ENCODE measurements at places on chromosomes 11 and 22. TPM values are rescaled to one million over a fixed set of nuclear protein-coding genes. Genes with fewer than 3 reads are reported as not detected.

GRCh38 chr11:23252426-23252825 lies 392.2 kb upstream of the CCDC179 start:
- H3K4me1 ChIP-seq: no peaks in the 10 kb centered on the region
- no peak for DNase-seq
- no peak overlapping the region for H3K27ac ChIP-seq
- no peaks in the 10 kb centered on the region for H3K27me3 ChIP-seq

DNA sequence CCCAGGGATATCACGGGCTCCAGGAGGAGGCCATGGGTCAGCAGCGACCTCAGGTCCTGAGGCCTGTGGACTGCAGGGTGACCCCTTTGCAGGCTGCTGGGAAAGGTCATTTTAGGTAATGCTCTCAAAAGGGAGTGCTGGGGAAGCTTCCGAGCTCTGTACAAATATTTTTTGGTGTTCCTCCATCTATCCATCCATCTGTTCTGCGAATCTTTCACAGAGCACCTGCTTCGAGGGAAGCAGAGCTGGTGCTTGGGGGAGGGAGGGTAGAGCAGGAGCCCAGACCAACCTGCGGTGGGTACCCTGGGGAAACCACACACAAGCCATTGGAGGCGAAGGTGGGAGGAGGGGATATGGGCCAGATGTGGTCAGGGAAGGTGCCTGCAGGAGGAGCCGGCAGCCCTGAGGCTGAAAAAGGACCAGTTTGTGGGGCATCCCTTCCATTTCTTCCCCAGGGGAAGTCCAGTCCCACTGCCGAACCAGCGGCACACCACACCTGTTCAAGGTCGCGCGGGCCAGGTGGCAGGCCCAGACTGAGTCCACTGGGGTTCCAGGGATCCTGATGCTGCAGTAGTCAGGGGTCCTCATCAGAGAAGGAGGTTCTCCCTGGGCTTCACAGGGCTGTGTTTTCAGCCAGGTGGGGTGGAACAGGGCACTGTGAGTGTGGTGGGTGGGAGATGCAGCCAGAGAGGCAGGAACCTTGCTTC lies 13.1 kb downstream of the GNAZ start:
- H3K36me3 ChIP-seq: no peaks in the 10 kb centered on the region
- no peak overlapping the region for H3K27ac ChIP-seq

GRCh38 chr22:45259754-45260394 lies 19.2 kb upstream of the KIAA0930 start:
- no peak overlapping the region for H3K4me3 ChIP-seq
- H3K36me3 ChIP-seq: no peaks in the 10 kb centered on the region
- peaks cover 2% of the 10 kb centered on the region for H3K4me1 ChIP-seq

DNA sequence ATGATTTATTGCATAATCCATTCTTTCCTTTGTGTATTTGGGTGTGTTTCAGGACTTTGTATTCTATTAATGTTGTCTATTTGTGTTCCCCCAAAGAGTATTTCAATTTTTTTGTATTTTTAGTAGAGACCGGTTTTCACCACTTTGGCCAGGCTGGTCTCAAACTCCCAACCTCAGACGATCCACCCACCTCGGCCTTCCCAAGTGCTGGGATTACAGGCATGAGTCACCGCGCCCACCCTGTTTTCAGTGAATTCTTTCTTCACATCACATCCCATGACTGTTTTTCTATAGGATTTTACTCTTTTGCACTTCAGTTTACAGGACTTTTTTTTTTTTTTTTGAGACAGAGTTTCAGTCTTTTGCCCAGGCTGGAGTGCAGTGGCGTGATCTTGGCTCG lies 46.3 kb downstream of the RBX1 start:
- H3K27me3 ChIP-seq: peaks cover 8% of the 10 kb centered on the region
- peaks cover 4% of the 10 kb centered on the region for H3K4me1 ChIP-seq
- no peak overlapping the region for H3K27ac ChIP-seq
- no peaks in the 10 kb centered on the region for H3K36me3 ChIP-seq

DNA sequence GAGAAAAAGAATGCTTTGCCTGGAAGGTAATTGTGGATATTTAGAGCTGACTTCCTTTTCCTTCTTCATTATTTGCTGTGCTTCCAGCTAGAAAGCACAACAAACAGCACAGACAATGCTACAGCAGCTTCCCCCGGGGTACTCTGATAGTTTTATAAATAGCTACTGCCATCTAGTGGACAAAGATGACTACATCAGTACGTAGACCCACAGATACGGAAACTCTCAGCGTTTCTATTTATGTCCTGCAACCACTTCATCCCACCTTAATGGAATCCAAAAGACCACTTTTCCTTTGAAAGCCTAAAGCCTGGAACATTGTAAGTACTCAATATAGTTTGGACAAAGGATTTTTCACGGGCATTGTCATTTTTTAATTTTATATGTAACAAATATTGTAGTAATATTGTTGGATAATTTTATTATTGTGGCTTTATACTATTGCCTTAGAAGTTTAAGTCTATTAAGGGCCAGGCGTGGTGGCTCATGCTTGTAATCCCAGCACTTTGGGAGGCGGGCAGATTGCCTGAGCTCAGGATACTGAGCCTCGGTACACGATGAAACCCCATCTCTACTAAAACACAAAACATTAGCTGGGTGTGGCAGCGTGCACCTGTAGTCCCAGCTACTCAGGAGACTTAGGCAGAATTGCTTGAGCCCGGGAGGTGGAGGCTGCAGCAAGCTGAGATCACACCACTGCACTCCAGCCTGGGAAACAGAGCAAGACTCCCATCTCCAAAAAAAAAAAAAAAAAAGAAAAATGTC lies 7.5 kb downstream of the HSPA8 start:
- no peak overlapping the region for H3K4me3 ChIP-seq
- no peaks in the 10 kb centered on the region for H3K27me3 ChIP-seq
- no peaks in the 10 kb centered on the region for H3K4me1 ChIP-seq
- peak; percentile 73 for DNase-seq
- H3K27ac ChIP-seq: no peak overlapping the region

DNA sequence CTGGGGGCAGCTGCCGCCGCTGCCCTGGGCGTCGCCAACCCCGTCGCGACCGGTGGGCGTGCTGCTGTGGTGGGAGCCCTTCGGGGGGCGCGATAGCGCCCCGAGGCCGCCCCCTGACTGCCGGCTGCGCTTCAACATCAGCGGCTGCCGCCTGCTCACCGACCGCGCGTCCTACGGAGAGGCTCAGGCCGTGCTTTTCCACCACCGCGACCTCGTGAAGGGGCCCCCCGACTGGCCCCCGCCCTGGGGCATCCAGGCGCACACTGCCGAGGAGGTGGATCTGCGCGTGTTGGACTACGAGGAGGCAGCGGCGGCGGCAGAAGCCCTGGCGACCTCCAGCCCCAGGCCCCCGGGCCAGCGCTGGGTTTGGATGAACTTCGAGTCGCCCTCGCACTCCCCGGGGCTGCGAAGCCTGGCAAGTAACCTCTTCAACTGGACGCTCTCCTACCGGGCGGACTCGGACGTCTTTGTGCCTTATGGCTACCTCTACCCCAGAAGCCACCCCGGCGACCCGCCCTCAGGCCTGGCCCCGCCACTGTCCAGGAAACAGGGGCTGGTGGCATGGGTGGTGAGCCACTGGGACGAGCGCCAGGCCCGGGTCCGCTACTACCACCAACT lies 1.0 kb downstream of the FUT4 start:
- H3K27ac ChIP-seq: no peak overlapping the region
- peak overlapping the region; percentile 69 for H3K4me3 ChIP-seq
- DNase-seq: no peak
- no peaks in the 10 kb centered on the region for H3K27me3 ChIP-seq

GRCh38 chr11:109138196-109138595 lies 283.8 kb upstream of the C11orf87 start:
- H3K27me3 ChIP-seq: no peaks in the 10 kb centered on the region
- H3K27ac ChIP-seq: no peak overlapping the region
- H3K4me3 ChIP-seq: no peak overlapping the region
- H3K4me1 ChIP-seq: no peaks in the 10 kb centered on the region
- peak; percentile 11 for DNase-seq

GRCh38 chr11:73715541-73715940 lies 45.3 kb downstream of the RAB6A start:
- H3K27me3 ChIP-seq: no peaks in the 10 kb centered on the region
- H3K27ac ChIP-seq: no peak overlapping the region
- H3K36me3 ChIP-seq: peaks cover 16% of the 10 kb centered on the region
- no peak overlapping the region for H3K4me3 ChIP-seq
- DNase-seq: no peak

DNA sequence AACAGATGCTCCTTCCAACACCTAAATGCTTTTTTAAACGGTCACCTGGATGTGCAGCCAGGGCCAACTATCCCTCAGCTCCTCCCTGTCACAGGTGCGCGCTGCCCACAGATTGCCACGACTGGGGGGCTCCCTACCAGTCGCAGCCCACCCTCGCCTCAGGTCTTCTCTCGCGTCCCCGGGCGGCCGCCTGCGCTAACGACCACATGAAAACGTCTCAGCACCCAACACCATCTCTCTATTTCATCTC lies 469 bp downstream of the ZBED5 start:
- H3K4me1 ChIP-seq: no peaks in the 10 kb centered on the region
- DNase-seq: no peak
- peak overlapping the region; percentile 95 for H3K27ac ChIP-seq
- no peaks in the 10 kb centered on the region for H3K27me3 ChIP-seq
- H3K4me3 ChIP-seq: peak overlapping the region; percentile 67

DNA sequence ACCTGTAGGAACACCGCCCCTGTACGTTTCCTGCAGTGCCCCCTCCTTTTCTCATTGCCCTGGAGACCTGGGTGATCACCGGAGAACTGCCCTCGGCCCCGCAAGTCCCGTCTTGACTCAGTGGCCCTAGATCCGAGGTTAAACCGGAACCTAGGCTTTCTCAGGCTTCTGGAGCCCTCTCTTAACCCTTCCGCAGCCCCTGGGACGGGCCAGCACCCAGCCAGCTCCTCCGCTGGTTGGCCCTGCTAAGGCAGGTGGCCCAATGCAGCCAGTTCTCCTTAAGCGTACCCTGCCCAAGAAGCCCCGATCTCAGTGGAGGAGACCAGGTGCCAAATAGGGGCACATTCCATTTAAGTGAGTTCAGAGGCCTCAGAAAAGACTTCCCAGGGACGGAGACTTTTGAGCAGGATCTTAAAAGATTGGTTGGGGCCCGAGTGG lies 776 bp downstream of the NLRX1 start:
- H3K4me3 ChIP-seq: peak overlapping the region; percentile 59
- no peaks in the 10 kb centered on the region for H3K27me3 ChIP-seq
- peaks cover 6% of the 10 kb centered on the region for H3K4me1 ChIP-seq
- H3K27ac ChIP-seq: peak overlapping the region; percentile 49
- no peaks in the 10 kb centered on the region for H3K36me3 ChIP-seq

GRCh38 chr11:7480113-7480512 lies 5.2 kb upstream of the OLFML1 start:
- H3K27me3 ChIP-seq: no peaks in the 10 kb centered on the region
- H3K4me3 ChIP-seq: no peak overlapping the region
- DNase-seq: no peak
- H3K36me3 ChIP-seq: no peaks in the 10 kb centered on the region

GRCh38 chr11:2461956-2462542 lies 17.2 kb downstream of the KCNQ1 start:
- DNase-seq: no peak
- H3K36me3 ChIP-seq: no peaks in the 10 kb centered on the region
- H3K27ac ChIP-seq: no peak overlapping the region
- no peaks in the 10 kb centered on the region for H3K4me1 ChIP-seq
- H3K4me3 ChIP-seq: no peak overlapping the region
- H3K27me3 ChIP-seq: peaks cover 45% of the 10 kb centered on the region

Gene JHY
- total RNA-seq: 0.56 TPM
